GM18507 (cell line): ENCODE measurements at places on chromosomes 6 and 20.

GRCh38 chr20:47638851-47639250 is 137.2 kb downstream of the NCOA3 start:
- DNase-seq, result no peak

- no peak for DNase-seq
Observed at GRCh38 chr20:19251958-19252357, 39.5 kb downstream of the SLC24A3 start.

DNA sequence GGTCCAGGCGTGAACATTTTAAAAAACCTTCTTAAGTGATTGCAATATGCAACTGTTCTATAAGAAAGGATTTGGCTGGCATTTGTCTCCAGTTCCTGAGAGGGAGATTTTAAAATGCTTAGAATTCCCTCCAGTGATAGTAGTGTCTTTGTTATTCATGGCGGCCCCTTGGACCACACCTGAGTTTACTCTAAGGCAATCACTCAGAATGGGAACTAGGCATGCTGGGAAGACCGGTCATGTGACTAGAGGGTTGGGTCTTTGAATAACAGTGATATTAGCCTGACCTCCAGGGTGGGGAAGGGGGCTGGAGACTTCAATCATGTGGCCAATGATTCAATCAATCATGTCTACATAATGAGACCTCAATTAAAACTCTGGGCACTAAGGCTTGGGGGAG is 50.7 kb upstream of the UTRN start:
- no peak for DNase-seq

DNA sequence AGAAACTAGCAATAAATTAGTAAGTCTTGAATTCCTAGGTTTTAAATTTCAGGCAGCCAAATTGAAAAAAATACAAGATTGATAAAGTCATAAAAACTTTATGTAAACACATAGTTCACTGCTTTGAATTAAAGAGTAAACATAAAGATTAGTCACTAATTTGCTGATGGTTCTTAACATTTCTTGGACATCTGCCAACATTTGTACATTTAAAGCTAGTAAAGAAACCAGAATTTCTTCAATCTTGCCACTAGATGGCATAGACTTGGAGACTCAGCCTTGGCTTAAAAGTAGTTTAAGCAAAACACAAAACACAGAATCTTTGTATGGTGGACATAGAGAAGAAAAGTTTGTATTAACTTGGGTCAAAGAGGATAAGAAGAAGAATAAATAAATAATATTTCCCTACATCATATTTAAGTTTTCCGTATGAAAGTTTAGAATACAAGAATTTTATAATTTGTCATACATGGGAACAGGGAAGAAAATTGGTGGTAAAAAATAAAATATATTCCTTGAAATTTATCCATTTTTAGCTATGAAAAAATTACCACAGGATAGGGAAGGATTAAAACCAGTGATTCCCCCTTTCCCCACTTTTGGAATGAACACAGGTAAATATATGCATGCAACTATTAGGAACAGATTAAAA is 41.7 kb upstream of the FAM135A start:
- DNase-seq, result no peak

- no peak for DNase-seq
Observed at GRCh38 chr6:113980937-113981554, 10.1 kb upstream of the HDAC2 start.

- DNase-seq, result no peak
Observed at GRCh38 chr6:30769088-30769852, 24.9 kb upstream of the IER3 start.

GRCh38 chr6:34020807-34021553 is 124.9 kb downstream of the GRM4 start:
- no peak for DNase-seq

DNA sequence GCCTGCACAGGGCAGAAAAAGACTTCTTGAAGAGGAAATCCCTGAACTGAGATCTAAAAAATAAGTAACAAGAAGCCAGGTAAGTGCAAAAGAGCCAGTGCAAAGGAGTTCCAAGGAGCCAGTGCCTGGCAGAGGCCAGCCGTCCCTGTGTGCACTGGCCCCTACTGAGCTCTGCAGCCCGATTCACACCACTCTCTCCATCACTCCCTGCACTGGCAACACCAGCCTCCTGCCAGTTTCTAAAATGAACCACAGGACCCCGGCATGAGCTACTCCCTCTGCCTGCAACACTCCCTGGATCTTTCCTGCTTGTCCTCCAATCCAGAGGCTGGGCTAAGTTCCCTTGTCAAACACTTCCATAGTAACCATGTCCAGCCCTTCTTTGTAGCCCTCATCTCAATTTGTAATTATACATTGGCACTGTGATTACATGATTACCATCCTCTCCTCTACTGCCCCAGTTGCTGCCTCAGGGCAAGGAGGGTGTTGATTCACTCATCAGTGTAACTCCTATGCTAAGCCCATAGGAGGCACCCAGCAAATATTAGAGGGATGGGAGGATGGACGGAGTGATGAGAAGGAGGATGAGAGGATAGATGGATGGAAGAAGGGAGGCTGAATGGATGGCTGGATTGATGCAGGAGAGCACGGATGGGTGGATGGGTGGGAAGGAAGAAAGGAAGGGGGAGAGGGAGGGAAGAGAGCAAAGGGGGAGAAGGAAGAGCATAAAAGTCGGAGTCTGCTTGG is 49.3 kb downstream of the SIRPA start:
- no peak for DNase-seq

GRCh38 chr20:59018817-59019216 is 412 bp upstream of the TUBB1 start:
- no peak for DNase-seq

GRCh38 chr6:37279366-37280134 is 21.6 kb upstream of the TMEM217 start:
- no peak for DNase-seq

- no peak for DNase-seq
Observed at GRCh38 chr20:59404749-59405148, 104.3 kb downstream of the EDN3 start.

DNA sequence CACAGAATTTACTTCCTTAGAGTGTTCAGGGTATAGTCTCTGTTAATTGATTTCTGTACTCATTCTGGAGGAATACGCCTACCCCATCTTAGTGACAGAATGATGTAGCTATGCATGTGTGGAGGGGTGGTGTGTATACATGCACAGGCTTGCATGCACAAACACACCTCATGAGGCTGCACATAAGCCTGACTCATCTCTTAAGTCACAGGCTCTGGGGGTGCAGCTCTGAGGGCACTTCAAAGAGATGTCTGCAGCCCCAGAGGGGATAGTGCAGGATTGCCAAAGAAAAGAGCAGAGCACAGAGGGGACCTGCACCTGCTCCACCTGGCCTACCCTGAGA is 24.6 kb downstream of the TBX18 start:
- DNase-seq, result no peak
